ENCODE measurements at places on chromosomes 11 and 22.
A peak's percentile ranks its signal among the peaks of the same experiment; 100 is the strongest.

- peak; percentile 58 for DNase-seq
Measured at GRCh38 chr11:87304412-87304811, 266.7 kb downstream of the TMEM135 start.

DNA sequence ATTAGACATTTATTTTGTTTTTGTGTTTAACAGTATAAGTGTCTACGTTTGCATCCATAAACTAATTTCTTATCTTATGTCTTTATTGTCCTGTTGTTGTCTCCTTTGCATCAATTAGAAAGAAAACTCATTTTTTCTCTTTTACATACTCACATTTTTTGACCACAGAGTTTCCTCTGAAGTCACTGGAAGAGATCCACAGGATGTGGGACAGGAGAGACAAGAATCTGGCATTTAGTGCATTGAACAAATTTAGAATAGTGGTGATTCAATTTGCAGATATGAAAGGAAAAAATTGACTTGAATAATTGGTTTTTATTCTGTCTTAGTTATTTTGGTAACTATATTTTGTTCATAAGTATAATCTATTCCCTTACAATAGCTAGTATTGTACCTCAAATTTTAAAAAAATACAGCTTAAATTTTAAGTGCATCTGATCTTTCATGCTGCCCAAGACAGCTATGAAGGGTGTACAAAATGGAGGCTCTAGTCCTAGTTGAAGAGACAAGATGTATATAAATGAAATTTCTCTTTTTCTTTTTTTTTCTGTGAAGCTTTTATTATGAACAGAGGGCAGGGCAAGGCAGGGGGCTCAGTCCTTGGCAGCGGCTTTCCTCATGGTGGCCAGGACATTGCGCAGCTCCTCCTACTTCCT is 24.4 kb downstream of the HORMAD2 start:
- no peak for DNase-seq

- DNase-seq = no peak
Measured at GRCh38 chr11:210122-210802, 2.8 kb downstream of the RIC8A start.

DNA sequence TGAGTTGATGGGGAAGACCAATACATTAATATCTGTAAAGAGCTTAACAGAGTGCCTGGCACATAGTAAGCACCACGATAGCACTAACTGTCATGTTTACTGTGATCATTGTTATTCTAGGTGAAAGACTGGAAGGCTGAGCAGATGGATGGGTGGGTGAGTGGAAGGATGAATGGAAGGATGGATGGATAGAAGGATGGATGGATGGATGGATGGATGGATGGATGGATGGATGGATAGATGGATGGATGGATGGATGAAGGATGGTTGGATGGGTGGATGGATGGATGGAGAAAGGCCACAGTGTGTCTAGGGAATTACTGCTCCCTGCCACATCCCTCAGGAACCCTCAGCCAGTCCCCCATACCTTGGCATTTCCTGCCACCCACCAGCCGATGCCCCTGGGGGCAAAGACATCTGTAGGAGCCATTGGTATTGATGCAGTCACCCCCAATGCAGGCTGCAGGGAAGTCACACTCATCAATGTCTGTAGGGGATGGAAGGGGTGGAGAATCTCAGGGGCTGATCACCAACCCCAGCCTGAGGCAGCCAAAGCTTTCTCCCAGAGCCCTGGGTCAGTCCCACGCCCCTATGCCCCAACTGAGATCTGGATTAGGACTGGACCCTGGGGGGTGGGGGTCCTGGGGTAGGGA is 15.3 kb downstream of the LTBP3 start:
- no peak for DNase-seq

DNA sequence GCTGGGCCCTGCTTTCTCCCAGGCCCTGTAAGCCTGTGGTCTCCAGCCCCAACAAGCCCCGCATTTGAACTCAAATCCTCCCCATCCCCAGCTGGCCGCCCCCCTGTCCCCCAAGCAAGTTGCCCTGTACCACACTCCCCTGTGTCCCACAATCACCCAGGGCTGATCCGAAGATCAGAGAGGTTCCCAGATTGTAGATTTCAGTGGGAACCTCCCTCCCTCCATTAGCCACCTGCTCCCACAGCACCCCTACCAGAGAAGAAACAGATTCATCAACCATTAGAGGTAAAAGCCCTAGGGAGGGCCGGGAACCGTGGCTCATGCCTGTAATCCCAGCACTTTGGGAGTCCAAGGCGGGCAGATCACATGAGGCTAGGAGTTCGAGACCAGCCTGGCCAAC is 107.5 kb downstream of the FEZ1 start:
- no peak for DNase-seq

DNA sequence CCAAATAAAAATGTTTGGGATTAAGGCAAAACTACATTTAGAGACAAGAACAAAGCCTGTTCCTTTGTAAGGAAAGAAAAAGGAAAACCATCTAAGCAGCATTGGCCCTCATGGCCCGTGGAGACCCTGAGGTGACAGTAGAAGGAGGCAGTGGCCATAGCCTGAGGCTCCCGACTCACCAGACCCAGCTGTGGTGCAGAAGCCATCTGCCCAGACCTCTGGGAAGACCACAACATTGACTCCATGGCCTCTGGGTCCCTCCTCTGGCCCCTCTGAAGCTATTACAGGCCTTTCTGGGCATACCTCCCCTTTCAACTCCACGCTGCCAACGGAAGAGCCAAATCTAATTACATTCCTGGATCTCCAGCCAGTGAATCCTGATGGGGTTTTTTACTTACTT is 6.4 kb downstream of the PRAME start:
- DNase-seq = no peak

- DNase-seq = no peak
Measured at GRCh38 chr11:9385327-9385899, 961 bp downstream of the IPO7 start.

DNA sequence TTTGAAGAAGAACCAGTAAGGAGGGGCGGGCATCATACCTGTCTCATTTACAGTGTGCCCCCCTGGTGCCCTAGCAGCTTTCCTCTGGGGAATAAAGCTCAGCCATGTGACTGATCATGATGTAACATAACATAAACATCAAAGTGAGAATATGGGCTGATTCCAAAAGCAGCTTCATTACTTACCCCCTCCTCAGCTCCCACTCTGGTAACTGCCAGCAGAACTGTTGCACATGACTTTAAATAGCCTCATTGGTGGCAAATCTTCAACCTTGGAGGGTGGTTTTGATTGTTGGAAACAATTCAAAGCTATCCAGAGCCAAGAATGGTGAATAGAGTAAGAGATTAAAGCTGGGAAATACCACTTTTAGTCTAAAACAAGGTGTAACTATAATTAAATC is 384.6 kb downstream of the BUD13 start:
- DNase-seq = no peak

GRCh38 chr11:127862406-127862805 is 725.0 kb downstream of the ETS1 start:
- no peak for DNase-seq

- no peak for DNase-seq
Measured at GRCh38 chr11:40032331-40032730, 1427.1 kb downstream of the LRRC4C start.

GRCh38 chr11:103530257-103530656 is 421.0 kb downstream of the DYNC2H1 start:
- no peak for DNase-seq

DNA sequence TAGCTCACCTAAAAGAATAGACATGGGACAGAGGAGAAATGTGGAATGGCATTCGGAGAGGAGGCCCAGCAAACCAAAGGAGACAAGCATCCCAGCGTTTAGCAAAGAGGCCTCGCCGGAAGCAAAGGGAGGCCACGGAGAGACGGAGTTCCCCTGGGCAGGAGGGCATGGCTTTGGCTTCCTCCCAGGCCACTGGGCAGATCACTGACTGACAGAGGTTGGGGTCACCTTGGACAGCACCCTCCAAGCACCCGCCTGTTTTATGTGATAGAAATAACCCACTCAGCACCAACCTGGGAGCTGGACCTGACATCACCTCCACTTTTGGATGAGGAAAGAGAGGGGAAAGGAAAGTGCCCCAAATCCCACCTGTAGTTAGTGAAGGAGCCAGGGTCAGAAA is 434.1 kb downstream of the BRD1 start:
- DNase-seq = no peak

DNA sequence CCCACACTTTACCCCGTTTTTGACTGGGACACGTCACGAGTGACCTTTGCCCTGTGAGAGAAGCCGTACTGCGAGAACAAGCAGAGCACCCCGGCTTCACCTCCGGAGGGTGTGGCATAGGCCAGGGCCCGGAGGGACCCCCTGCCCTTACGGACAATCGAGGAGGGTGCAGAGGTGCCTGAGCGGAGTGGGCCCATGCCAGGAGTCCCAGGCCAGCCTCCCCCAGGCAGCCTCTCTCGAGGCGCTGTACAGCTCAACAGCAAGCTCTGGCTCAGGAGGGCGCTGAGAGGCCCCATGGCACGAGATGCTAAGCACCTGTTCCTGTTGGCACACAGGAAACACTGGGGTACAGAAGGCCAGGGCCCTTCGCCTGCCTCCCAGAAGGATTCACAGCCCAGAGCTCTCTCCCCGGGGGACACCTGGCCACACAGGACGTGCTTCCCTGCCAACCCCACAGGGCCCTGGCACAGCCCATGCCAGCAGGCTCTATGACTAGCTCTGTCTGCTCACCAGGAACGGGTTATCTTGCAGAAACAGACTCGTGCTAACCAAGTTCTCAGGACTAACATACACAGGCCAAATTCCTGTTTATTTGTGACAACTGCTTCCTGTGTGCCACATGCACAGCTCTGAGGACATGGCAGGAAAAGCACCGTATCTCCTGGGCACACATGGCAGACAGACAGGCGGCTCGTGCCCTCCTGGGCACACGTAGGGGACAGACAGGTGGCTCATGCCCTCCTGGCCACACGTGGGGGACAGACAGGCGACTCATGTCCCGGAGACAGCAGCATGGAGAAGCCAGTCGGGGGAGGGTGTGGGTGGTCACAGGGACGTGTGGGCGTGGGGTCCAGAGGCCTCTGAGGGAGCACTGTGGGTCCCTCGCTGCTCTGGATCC is 11.6 kb downstream of the TOLLIP start:
- DNase-seq = no peak

GRCh38 chr11:65870706-65871681 is 1.6 kb downstream of the EFEMP2 start:
- no peak for DNase-seq

DNA sequence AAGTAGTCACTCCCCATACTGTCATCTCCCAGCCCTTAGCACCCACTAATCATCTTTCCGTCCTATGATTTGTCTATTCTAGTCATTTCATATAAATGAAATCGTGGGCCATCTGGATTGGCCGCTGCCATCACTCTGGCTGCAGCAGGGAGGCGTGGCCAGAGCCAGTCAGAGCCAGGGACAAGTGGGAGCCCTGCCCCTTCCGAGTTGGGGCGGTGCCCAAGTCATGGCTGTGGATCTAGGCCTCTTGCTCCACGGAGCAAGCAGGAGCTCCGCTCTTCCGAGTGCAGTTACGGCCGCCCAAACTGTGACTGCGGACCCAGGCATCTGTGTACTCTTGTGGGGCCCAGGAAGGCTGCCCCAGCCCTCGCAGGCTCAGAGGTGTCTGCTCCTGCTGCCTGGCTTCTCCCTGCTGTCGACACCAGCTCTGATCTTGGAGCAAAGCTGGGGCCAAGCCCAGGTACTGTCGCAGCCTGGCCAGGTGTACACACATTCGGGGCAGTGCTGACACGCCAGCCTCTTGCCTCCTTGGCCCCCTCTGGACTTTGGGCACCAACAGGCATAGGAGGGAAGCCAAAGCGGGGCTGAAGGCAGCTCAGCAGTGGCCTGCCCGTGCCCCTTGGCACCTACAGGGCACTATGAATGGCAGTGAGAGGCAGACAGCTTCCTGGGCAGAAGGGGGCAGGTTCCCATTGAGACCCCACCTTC is 8.4 kb downstream of the MRPL48 start:
- DNase-seq = no peak

- DNase-seq = no peak
Measured at GRCh38 chr22:44676441-44677352, 25.3 kb upstream of the PRR5 start.

DNA sequence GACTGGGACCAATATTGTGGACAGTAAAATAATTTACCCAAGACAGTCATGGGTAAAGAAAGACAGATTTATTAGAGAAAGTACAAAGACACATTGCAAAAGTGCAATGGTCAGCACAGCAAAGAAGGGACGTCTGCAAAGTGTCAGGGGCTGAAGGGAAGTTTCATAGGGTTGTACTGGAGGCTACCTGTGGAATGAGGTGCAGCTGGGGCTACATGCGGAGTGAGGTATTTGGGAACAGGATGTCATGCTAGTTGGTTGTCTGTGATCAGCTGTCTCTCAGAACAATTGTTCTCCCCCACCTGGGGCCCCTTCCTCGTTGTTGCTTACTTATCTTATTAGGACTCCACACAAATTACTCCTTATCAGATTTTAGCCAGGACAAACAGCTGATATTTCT is 11.4 kb upstream of the APOL3 start:
- no peak for DNase-seq

DNA sequence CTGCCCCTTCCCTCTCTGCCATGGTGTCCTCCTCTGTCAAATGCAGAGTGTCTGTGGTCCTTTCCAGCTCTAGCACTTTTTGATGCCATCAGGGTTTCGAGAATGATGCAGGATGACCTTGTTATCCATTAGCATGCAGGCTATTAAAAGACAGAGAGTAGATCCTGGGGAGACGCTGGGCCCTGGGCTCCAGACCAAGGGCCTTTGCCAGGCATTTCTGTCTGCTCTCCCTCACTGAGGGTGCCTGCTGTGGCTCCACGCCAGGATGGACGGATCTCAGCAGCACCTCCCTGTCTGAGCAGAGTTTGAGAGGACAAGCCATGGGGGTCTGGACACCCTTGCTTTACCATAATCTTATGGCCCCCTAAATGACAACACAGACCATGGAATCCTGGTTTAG is 110.8 kb upstream of the CD82 start:
- DNase-seq = no peak

DNA sequence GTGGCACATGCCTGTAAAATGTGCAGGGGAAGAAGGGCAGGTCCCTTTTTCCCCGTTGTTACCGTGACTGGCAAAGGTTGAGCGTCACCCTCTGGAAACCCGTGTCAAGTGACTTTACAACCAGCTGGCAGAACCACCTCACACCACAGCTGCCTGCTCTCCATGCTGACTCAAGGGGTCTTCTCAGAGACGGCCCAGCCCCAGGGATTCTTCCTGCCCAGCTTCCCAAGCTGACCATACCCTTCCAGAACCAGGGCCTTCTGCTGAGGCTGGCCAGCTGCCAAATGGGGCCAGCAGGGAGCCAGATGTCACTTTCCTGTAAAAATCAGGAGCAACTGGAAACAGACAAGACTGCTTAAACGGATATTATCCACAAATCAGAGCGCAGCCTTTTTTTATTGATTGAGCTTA is 6.3 kb downstream of the PC start:
- DNase-seq = no peak

DNA sequence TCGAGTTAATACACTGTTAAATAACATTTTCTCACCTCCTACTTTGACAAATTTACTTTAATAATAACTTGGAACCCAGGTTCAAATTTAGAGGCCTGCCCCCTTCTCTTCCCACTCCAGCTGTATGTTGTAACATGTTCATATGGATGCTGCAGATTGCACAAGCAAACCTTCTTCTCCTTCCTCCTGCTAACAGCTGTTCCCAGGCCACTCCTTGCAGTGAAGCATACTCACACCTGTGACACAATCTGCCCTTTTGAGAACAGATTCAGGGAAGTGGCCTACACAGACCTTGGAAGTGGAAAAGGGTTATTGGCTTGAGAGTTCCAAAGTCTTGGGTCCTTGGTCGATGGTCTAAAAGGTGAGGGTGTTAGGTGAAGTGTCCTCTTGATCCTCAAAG is 131.9 kb downstream of the TEAD1 start:
- DNase-seq = no peak
